Heart left ventricle (tissue), 16 donors: ENCODE measurements at places on chromosomes 5 and 9.

DNA sequence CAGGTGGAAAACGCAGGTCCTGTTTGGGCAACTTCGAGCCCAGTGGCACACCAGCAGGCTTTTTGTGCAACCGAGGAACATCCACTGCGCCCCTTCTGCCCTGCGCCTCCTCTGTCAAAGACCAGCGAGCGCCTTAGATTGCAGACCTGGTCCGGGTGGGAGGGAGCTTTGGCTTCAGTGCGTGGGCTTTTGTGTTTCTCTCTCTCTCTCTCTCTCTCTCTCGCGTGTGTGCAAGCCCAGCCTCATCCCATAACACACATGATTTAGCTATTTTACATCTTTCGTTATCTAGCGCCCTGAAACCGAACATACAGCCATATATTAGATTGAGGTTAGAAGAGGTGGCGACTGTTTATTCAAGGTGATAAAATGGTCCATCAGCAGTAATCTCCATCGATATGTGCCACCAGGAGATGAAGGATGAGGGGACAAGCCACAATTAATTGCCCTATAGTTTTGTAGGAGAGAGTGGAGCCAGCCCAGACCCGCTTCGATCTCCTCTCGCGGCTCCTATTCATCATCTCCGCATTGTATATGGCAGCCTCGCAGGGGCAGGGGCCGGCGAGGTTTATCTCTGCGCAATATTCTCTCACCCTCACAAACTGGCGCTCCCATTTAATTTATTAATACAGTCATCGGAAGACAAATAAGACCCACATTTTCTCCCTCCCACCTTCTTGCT is 5.3 kb downstream of the PRDM6 start:
- no peak for DNase-seq

- DNase-seq, result no peak
Measured at GRCh38 chr5:54663866-54664265, 146.3 kb downstream of the SNX18 start.

- no peak for DNase-seq
Measured at GRCh38 chr9:8096091-8096490, 296.5 kb upstream of the DMAC1 start.

GRCh38 chr5:12870872-12871539 is 966.8 kb upstream of the CTNND2 start:
- DNase-seq, result no peak

DNA sequence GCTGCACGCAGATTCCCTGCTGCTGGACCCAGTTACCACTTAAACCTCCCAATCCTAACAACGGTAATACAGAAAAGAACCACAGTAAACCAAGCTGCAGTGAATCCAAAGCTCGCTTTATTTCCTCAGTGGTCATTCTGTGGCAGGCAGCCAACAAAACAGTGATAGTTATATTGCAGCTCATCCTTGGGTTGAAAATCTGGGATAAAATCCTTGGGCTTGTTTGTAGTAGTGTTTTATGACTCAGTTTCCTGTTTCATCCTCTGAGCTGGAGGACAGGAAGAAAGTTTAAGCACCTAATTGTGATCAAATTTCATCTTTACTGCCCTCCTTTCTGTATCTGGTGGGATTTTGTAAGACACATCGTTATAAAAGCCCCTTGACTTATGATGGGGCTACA is 31.4 kb downstream of the HMGCR start:
- no peak for DNase-seq
